HepG2 (cell line): ENCODE measurements at places on chromosomes 3 and 15. TPM values are rescaled to one million over a fixed set of nuclear protein-coding genes. Genes with fewer than 3 reads are reported as not detected.

TMEM44 gene
- total RNA-seq, result 3.2 and 7.3 TPM in 2 replicates

JAGN1 gene
- 40.9 and 50.9 TPM in 2 replicates for total RNA-seq

RAB11A gene
- total RNA-seq, result 161 and 241 TPM in 2 replicates

CRTC3 gene
- total RNA-seq, result 6.0 and 8.4 TPM in 2 replicates

DNA sequence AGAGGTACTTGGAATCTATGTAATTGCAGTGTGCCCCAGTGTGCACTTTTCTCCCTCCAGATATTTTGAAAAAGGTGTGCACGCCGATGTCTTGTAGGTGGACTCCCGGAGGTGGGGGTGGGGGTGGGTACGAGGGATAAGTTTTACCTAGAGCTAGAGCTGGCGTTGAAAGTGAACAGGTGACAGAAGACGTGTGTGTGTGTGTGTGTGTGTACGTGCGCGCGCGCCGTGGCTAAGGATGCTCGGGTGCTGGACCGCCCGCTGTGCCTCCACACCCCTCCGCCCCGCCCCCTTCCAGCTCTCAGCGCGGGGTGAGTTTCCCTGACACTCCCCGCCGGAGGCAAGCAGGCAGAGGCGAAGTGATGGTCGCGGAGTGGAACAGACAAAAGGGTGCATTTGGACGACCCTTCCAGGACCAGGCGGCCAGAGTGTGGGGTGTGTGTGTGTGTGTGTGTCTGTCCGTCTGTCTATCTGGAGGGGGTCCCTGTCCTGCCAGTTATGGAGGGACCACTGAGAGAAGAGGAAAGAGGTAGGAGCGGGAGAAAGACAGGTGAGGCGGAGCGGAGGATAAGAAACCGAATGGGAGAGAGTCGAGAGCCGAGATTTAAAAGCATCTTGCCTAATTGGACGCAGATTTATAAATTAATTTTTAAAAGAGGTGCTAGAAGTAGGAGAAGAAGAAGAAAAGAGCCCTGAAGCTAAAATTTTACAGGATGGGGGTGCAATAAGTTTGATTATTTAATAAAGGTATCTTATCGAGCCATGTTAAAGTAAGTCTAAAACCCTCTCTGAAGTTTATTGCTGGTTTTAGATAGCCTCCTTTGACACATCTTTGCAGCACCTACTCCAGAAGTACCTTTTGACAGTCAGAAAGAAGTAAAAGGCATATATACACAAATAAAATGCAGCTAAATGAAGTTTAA is 335.8 kb upstream of the THRB start:
- DNase-seq, result no peak

DNA sequence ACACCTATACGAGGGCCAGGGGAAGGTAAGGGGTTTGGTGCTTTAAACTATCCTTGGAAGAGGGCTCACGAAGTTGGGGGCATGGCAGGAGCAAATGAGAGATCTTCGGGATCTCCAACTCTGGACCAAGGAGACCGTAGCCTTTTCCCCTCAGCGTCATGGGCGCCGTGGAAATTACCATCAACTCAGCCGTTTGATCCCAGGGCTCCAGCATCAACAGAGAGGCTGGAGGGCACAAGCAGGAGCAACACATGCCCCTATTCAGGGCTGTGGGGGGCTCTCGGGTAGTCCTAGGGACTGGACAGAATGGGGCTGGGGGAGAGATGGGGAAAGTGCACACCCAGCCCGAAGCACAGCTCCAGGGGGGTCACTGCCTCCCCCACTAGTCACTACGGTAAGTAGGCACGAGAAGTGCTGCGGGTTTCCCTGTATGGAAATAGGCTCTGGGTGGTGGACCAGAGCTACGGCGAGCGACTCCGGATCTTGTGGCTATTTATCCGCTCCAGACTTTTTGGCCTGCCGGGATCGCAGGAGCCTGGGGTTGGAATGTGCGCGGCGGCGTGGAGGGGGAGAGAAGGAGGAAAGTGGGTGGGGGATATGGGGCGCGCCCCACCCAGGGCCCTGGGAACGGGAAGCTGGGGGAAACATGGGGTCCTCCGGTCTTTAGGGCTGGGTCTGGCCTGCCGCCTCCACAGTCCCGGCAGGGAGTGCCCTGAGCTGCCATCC is 539 bp upstream of the LAMB2 start:
- peak; percentile 80 for DNase-seq
